Pancreas (tissue), 10 donors: ENCODE measurements at places on chromosomes 13 and 19. TPM values are rescaled to one million over a fixed set of nuclear protein-coding genes. Genes with fewer than 3 reads are reported as not detected.

CYP2A6 gene
- total RNA-seq = not detected

CYP4F2 gene
- total RNA-seq = 0.31 TPM

ZNF223 gene
- total RNA-seq = 4.7 TPM

C19orf73 gene
- 2.0 TPM for total RNA-seq

DENND1C gene
- total RNA-seq = 2.4 TPM

CYP4F22 gene
- not detected for total RNA-seq

ZSCAN4 gene
- total RNA-seq = not detected

ZNF836 gene
- total RNA-seq = 7.6 TPM

OR7C1 gene
- total RNA-seq = not detected

- no peak for DNase-seq
Observed at GRCh38 chr13:50731400-50731799, 112.1 kb downstream of the DLEU7 start.

- no peak for DNase-seq
Observed at GRCh38 chr13:35672611-35673010, 196.1 kb upstream of the MAB21L1 start.

GRCh38 chr13:68714292-68714691 lies 1393.3 kb upstream of the ATXN8OS start:
- DNase-seq = no peak

DNA sequence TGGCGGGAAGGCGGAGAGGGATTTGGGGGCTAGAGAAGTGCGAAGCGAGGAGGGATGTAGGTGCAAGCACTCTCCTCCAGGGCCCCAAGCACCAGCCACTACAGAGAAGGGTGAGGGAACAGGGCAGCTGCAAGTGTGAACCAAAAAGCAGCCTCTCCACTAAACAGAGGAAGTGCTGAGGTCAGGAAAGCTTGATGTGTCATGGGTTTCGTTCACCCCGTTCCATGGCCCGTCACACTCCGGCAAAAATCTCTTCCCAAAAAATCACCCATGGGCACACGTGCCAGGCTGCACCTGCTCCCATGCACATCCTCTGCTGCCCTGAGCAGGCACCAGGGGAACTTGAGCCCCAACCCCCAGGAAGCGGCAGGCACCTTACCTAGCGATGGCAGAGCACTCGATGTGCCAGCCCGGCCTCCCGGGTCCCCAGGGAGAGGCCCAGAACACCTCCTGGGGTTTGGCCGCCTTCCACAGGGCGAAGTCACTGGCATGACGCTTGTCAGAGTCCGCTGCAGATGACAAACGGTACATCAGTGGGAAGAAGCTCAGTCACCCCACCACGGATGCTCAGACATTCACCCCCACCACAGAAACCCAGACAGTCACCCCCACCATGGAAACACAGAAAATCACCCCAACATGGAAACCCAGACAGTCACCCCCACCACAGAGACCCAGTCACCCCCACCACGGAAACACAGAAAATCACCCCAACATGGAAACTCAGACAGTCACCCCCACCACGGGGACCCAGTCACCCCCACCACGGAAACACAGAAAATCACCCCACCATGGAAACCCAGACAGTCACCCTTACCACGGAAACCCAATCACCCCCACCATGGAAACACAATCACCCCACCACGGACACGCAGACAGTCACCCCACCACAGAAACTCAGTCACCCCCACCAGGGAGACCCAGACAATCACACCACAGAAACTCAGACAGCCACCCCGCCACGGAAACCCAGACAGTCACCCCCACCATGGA lies 29.0 kb downstream of the CARS2 start:
- peak; percentile 37 for DNase-seq

- DNase-seq = peak; percentile 72
Observed at GRCh38 chr13:33678906-33679657, 138.9 kb upstream of the RFC3 start.

GRCh38 chr19:57269515-57270250 lies 10.6 kb upstream of the ZNF460 start:
- DNase-seq = no peak

DNA sequence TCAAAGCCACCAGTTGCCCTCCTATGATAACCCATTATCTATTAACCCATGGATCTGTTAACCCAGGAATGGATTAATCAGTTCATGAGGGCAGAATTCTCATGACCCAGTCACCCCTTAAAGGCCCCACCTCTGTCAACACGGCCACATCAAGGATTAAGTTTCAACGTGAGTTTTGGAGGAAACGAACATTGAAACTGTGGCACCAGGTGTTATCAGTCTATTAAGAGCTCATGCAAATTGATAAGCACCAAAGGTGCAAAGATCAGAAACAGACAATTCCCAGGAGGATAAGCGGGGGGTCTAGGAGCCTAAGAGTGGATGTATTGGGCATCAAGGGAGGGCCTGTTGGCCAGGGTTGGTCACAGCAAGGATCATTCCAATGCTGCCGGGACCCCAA lies 19.9 kb upstream of the ELAVL1 start:
- no peak for DNase-seq

- DNase-seq = no peak
Observed at GRCh38 chr13:100484702-100485101, 103.9 kb downstream of the GGACT start.

GRCh38 chr19:46631481-46631880 lies 4.5 kb downstream of the GNG8 start:
- DNase-seq = no peak

DNA sequence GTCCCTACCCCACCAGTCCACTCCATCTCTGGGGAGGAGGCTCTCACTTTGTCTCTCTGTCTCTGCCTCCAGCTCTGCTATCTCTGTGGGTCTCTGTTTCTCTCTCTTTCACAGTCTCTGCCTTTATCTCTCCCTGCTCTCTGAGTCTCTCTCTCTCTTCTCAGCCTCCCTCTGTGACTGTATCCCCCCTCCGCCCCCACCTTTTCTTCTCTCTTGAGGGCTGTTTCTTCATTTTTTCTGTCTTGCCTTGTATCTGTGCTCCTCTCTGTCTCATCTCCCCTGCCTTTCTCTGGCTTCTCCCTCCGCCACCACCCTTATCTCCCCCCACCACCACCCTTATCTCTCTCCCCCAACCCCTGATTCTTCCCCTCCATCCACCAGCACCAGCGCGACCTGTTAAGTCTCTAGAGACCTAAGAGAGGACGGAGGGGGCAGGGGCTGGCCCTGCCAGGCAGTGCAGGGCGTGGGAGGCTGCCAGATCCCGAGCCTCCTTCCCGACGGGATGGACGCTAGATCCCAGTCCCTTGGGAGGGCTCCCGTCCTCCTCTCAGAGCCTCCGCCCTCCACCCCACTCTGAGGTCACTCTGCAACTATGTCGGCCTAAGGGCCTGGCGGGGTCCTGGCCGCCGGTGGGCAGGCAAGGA lies 1.0 kb downstream of the AXL start:
- no peak for DNase-seq

DNA sequence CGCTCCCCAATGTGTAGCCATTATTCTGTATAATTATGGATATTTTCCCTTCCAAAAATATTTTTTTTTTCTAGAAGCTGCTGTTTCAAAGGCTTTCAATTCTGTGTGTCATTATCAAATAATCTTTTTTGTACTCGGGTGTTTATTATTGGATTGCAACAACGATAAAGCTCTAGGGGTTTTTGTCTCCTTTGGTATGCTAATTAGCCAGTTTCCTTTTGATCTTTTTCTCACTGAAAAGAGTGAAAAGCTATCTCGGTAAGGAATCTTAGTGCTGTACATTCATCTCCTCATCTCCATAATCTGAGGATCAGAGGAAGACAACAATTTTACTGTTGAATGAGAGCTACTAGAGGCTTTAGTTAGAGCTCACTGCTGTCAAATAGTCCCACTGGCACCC lies 136.6 kb downstream of the OLFM4 start:
- no peak for DNase-seq

- no peak for DNase-seq
Observed at GRCh38 chr13:99867535-99868257, 103.9 kb downstream of the ZIC5 start.

DNA sequence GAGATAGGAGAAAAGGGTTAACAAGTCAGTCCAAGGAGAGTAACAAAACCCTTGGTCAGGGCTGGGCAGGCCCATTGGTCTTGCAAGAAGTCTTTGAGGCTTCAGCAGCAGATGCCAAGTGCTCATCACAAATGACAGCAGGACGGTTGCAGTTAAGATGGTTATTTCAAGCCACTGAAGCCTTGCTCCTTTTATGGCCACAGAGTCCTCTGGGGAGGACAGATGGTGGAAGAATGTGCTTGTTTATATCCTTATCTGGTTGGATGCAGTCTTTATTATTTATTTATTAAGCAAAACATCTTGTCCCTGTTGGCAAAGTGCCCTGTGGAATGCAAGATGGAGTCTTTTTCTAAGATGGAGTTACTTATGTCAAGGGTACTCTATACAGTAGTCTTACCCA lies 19.2 kb upstream of the ZNF331 start:
- no peak for DNase-seq

DNA sequence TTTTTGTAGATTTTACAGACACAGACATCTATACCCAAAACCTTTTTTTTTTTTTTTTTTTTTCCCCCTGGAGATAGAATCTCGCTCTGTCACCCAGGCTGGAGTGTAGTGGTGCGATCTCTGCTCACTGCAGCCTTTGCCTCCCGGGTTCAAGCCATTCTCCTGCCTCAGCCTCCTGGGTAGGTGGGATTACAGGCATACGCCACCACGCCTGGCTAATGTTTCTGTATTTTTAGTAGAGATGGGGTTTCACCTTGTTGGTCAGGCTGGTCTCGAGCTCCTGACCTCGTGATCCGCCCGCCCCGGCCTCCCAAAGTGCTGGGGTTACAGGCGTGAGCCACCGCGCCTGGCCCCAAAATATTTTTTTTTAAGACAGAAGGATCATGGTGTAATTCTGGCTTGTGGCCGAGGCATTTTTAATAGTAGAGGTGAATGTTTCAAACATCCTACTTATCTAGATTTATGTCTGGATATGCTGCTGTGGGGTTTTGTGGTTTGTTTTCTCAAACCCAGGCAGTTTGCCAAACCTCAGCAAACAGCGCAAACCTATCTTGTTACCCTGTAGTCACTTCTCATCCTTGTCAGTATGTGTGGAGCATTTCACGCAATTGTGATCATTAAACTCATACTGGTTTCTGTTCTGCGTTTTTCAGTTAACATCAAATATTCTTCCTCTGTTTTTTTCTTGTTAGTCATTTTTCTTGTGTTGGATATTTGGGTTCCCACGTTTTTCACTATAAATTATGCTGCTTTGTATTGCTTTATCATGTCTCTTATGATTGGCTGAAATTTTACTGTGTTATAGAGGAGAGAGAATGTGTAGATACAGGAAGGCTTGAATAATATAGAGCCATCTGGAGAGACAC lies 36.2 kb upstream of the GARRE1 start:
- no peak for DNase-seq

DNA sequence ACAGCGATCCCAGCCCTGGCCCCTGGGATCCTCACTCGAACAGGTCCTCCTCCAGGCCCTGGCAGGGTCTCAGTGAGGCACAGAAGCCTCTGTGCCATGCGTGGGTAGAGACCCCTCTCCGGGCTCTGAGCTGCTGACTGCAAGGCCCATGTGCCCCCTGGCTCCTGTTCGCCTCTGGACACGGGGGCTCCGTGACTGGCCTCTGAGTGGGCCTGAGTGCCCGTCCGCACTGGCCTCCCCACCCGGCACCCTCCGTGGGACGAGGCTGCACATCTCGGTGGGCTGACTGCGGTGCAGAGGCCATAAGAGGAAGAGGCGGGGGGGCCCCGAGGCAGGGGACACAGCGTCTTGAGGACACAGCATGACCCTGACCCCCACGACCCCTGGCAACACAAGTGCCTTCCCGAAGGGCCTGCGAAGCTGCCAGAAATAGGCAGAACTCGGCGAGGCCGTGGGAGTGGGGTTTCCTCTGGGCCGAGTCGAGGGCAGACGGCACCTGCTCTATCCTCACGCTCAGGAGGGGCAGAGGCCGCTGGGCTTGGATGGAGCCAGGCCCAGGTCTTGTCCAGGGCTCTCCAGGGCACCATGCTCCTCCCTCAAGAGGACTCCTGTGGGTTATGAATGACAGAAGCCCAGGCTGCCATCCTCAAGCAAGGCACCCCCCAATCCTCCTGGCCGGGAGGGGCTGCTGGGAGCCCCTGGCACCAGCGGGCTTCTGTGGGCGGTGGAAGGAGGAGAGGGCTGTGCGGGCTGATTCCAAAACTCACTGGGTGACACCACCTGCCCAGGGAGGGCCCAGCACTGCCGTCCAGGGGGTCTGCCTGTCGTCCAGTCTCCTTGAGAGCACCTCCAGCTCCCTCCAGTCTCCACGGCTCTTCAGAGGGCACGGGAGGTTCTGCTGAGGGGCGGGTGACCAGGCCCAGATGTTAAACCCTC lies 52.6 kb downstream of the RASA3 start:
- DNase-seq = no peak

DNA sequence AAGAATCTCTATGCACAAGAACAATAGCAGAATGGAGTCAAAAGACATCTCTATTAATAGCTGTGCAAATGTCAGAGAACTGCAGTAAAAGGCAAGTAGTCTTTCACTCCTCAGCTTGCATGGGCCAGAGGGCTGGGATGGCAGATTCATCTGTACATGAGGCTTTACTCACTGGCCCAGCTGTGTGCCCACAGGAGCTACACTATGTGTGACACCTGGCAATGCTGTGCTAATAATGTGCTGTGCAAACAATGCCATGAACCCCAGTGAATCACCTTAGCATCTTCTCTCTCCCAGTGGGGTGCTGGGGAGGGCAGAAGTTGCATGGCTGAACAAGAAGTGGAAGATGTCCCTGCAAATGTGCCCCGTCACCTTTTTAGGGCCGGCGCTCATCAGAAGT lies 73.1 kb downstream of the KL start:
- DNase-seq = no peak

DNA sequence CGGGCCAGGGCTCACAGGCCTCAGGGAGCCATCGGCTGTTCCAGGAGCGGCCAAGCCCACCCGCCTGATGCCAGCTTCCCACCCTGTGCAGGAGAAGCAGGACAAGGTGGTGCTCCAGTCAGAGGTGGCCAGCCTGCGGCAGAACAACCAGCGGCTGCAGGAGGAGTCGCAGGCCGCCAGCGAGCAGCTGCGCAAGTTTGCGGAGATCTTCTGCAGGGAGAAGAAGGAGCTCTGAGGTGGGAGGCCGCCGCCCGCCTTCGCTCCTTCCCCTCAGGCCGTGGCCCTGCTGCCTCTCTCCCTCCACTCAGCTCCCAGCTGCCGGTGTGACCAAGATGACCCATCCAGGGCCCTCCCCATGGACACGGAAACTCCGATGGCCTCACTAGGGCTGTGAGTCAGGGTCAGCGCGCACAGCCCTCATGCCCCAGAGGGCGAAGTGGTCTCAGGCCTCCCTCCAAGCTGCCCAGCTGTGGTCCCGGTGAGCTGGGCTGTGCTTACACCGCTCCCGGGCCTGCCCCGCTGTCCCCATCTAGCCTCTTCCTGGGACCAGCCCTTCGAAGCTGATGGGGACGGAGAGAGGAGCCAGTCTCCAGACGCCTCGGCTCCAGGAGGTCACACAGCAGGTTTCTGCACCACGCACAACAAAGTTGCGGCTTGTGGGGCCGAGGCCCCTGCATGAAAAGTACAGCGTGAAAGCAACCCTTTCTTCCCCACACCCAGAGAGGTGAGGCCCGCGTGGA lies 17.8 kb downstream of the DPF1 start:
- DNase-seq = no peak

- DNase-seq = no peak
Observed at GRCh38 chr13:110126391-110126961, 180.5 kb downstream of the COL4A1 start.

GRCh38 chr13:110915057-110915873 lies at the start of gene ANKRD10:
Gene ANKRD10 (minus strand): TSS chr13:110915069. CDS start chr13:110914934, 135 bp downstream.
- DNase-seq = peak; percentile 99

- no peak for DNase-seq
Observed at GRCh38 chr19:29851769-29852521, 40.2 kb downstream of the CCNE1 start.

GRCh38 chr13:89970353-89970709 lies 1377.2 kb upstream of the MIR17HG start:
- no peak for DNase-seq
